ENCODE measurements at places on chromosomes 2 and 18. TPM values are rescaled to one million over a fixed set of nuclear protein-coding genes. Genes with fewer than 3 reads are reported as not detected.

PTPN2 gene
- total RNA-seq = 31.0 TPM

ALPP gene
- not detected for total RNA-seq

SERPINB11 gene
- total RNA-seq = not detected

ADAM23 gene
- 2.9 TPM for total RNA-seq

GCG gene
- not detected for total RNA-seq

FSHR gene
- not detected for total RNA-seq

CHRNG gene
- total RNA-seq = not detected

SNTG2 gene
- total RNA-seq = 2.8 TPM

MYO5B gene
- 3.0 TPM for total RNA-seq

CD207 gene
- 0.27 TPM for total RNA-seq

MYO1B gene
- 6.2 TPM for total RNA-seq

DNA sequence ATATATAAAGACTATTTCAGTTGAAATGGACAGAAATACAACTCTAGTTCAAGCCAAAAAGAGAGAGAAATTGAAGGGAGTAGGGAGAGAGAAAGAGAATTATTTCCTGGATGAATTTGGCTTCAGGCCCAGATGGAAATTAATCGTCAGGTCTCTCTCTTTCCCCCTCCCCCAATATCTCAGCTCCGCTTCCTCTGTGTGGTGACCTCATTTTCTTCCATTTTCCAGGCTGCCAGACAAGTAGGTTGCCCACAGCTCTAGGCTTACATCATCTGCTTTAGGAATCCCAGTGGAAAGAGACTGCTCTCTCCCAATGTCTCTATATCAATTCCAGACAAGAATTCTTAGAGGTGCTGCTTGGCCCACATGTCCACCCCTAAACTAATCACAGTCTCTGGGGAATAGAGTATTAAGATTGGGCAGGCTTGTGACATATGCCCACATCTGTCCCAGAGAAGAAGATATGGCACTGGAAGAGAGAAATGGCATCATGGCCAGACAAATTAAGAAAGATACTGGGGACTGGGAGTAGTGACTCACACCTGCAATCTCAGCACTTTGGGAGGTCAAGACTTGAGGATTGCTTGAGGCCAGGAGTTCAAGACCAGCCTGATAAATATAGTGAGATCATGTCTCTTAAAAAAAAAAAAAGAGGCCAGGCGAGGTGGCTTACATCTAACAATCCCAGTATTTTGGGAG is 37.2 kb upstream of the CFAP36 start:
- no peak for DNase-seq

GRCh38 chr2:96260387-96261260 is 5.2 kb downstream of the TMEM127 start:
- DNase-seq = peak; percentile 77

DNA sequence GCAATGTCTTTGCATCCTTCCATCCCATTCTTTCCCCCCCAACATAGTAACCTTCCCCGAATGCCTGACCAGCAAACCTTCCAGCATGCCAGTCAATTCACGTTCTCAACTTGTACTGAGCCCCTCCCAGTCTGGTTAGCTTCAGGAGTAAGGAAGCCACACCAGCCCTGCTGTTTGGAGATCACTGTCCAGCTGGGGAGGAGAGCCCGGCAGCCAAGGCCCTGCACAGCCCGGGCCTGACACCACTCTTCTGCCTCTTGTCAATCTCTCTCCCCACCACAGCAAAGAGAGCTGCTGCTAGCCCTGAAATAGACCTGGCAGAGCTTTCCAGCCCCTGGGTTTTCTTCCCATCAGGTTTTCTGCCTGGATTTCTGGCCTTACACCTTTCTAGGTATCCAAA is 185.8 kb upstream of the ID2 start:
- DNase-seq = peak; percentile 57

DNA sequence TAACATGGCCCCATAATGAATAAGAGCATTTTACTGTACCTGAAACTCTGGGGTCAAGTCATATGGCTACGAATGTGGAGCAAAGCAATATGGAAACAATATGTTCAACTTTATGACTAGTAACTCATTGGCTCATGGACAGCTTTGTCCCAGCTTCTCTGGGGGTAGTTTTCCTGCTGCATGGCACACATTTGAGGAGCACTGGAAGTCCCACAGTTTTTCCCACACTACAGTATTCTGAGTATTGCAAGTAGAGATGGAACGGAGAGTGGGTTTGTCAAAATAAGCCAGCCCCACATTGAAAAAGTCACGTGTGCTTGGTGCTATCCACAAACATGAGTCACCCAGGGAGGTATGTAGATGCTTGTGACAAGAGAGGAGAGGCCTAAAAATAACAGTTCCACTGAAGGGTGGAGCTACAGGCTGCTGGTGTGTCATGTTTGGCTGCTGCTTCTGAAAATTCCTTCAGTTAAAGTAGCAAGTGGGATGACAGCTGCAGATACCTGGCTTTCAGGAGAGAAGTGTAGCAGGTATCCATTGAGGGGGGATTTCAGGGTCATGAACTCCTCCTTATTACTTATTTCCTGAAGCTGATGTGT is 48.2 kb upstream of the CTAGE1 start:
- peak; percentile 70 for DNase-seq

DNA sequence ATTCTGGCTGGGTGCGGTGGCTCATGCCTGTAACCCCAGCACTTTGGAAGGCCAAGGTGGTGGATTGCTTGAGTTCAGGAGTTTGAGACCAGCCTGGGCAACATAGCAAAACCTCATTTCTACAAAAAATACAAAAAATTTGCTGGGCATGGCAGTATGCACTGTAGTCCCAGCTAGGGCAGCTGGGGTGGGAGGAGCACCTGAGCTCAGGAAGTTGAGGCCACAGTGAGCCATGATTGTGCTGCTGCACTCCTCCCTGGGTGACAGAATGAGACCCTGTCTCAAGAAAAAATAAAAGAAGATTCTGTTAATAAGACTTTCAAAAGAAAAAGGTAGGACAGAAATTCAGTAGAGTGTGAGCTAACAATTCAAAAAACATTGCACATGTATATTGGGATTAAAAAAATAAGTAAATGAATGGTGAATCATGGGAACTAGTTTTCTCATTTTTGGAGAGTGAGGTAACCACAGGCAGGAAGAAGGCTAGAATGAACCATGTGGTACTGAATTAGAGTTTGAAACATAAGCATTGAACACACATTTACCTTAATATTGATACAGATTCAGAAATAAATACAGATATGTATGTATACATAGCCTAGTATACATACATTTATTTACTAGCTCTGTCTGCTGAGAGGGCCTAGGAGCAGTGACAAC is 53.5 kb downstream of the NCOA1 start:
- DNase-seq = no peak

GRCh38 chr2:147031897-147032296 is 812.9 kb upstream of the ACVR2A start:
- DNase-seq = no peak

- DNase-seq = peak; percentile 47
These were observed 184.9 kb downstream of the AGAP1 start for GRCh38 chr2:235678712-235679111.

GRCh38 chr18:23671564-23671963 is 8.9 kb upstream of the ANKRD29 start:
- DNase-seq = peak; percentile 26

DNA sequence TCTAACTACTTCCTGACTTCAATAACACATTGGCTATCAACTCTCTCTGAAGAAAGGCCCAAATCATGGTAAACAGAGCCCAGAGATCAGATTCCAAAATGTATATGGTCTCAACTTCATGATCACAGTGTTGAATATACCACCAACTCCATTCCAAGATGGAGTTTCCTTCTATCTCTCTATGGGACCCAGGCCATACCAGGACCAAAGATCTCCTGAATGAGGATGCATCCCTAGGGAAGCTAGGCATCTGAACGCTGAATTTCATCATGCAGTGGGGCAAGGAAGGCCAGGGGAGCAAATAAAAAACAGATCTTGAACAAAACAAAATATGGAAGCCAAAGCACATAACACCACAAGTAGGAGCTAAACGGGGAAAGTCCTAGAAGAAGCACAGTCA is 320.7 kb upstream of the PKDCC start:
- no peak for DNase-seq

DNA sequence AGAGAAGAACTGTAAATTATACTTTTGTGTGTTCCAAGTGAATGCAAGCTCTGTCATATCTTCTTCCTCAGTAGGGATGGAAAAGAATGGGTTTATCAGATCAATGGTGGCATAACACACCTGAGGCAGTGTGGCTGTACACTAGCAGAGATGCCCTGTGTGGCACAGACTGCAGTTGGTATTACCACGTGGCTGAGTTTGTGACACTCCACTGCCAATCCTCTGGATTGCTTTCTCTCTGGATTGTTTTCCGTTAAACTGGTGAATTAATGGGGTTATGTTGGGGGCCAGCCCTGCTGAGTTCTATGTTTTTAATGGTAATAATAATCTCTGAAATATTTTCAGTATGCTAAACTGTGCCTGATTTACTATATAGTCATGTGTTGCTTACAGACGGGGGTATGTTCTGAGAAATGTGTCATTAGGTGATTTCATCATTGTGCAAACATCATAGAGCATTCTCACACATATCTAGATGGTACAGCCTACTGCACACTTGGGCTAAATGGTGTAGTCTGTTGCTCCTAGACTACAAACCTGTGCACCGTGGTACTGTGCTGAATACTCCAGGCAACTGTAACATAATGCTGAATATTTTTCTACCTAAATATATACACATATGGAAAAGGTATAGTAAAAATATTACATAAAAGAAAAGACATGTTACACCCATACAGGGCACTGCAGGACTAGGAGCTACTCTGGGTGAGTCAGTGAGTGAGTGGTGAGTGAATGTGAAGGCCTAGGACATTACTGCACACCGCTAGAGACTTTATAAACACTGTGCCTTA is 84.7 kb upstream of the ST6GAL2 start:
- no peak for DNase-seq

All from sigmoid colon (tissue), 7 donors.